Activated T-cell treated with anti-CD3 and anti-CD28 coated beads, Interleukin-2, amount 50 U/mL, for 72 hours (primary cell): ENCODE measurements at places on chromosomes 6 and 20. TPM values are rescaled to one million over a fixed set of nuclear protein-coding genes. Genes with fewer than 3 reads are reported as not detected.

- H3K27ac ChIP-seq, result no peak overlapping the region
- DNase-seq, result no peak
- H3K4me1 ChIP-seq, result peaks cover 38% of the 10 kb centered on the region
- peak overlapping the region; percentile 17 for H3K4me3 ChIP-seq
- H3K36me3 ChIP-seq, result peaks cover 15% of the 10 kb centered on the region
- H3K27me3 ChIP-seq, result no peaks in the 10 kb centered on the region
Measured at GRCh38 chr6:31797588-31797987, 2.0 kb upstream of the VARS1 start.

GRCh38 chr20:62011403-62011790, 54.3 kb downstream of the TAF4 start:
- H3K27me3 ChIP-seq, result no peaks in the 10 kb centered on the region
- H3K36me3 ChIP-seq, result peaks cover 6% of the 10 kb centered on the region
- no peak overlapping the region for H3K27ac ChIP-seq

DNA sequence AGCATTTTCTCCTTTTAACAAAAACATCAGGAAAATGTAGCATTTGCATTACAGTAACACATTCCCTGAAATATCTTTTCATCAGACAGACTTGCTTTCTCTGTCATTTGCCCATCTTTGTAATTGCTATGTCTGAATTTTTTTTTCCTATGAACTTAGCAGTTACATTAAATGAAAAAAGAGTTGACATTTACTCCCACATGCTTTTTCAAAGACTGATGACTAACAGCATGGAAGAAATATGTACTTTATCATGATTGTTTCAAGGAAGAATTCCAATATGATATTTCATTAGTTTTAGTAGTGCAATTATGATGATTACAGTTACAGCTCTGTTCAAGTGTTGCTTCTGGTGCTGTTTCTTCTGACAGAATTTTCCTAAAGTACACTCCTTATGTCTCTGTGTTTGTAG, 864.5 kb upstream of the MAN1A1 start:
- H3K36me3 ChIP-seq, result no peaks in the 10 kb centered on the region
- no peaks in the 10 kb centered on the region for H3K4me1 ChIP-seq
- H3K27ac ChIP-seq, result no peak overlapping the region

GRCh38 chr20:25588491-25588890, 3.2 kb upstream of the NINL start:
- no peak overlapping the region for H3K27ac ChIP-seq
- peaks cover 14% of the 10 kb centered on the region for H3K4me1 ChIP-seq
- DNase-seq, result no peak
- peaks cover 5% of the 10 kb centered on the region for H3K36me3 ChIP-seq
- no peak overlapping the region for H3K4me3 ChIP-seq

- H3K36me3 ChIP-seq, result no peaks in the 10 kb centered on the region
- no peak overlapping the region for H3K4me3 ChIP-seq
Measured at GRCh38 chr6:39794231-39794630, 2.1 kb downstream of the DAAM2 start.

DNA sequence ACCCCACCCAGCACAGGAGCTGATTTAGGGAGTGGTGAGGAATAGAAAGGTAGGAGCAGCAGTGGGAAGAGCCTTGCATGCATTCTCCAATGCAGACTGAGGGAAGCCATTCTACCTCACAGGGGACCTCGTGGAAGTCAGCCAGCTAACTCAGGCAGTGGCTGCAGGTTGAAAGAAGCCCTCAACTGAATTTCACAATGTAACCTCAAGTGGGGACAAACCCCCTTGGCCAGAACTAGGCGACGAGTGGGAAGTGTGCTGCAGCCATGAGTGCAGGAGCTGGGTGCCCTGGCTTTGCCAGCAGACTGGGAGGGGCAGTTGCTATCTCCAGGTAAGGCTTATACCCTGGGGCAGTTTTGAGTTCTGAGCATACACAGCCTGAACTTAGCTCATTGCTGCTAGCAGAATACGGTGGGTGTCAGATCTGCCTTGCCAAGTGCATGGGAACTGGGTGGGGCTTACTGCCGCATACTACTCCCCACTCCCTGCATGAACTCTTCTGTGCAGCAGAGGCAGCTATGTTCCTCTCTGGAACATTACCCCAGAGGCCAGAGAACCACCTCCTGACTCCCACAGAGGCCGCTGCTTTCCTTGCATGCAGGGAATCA, 126.5 kb downstream of the CDK19 start:
- H3K27me3 ChIP-seq, result no peaks in the 10 kb centered on the region
- no peak overlapping the region for H3K4me3 ChIP-seq
- H3K36me3 ChIP-seq, result no peaks in the 10 kb centered on the region
- H3K4me1 ChIP-seq, result peaks cover 10% of the 10 kb centered on the region
- H3K27ac ChIP-seq, result no peak overlapping the region
- no peak for DNase-seq

GRCh38 chr6:91097364-91097763, 510.5 kb upstream of the MAP3K7 start:
- H3K27me3 ChIP-seq, result no peaks in the 10 kb centered on the region
- no peak for DNase-seq
- no peaks in the 10 kb centered on the region for H3K4me1 ChIP-seq
- no peaks in the 10 kb centered on the region for H3K36me3 ChIP-seq
- H3K27ac ChIP-seq, result no peak overlapping the region
- H3K4me3 ChIP-seq, result no peak overlapping the region

Gene ARMH2
- not detected for total RNA-seq
